NCI-H460 (cell line): ENCODE measurements at places on chromosomes 7 and 10. TPM values are rescaled to one million over a fixed set of nuclear protein-coding genes. Genes with fewer than 3 reads are reported as not detected.

Gene TM9SF3
- total RNA-seq = 84.5 and 118 TPM in 2 replicates

Gene FAM200A
- 12.1 and 14.0 TPM in 2 replicates for total RNA-seq

Gene CFAP43
- total RNA-seq = 0.22 TPM in 1 of 2 replicates, not detected in the other

Gene SFRP4
- 0.09 and 0.27 TPM in 2 replicates for total RNA-seq

Gene STAG3
- 0.05 TPM in 1 of 2 replicates, not detected in the other for total RNA-seq

Gene PON1
- total RNA-seq = not detected in 2 replicates

Gene GDI2
- 250 and 279 TPM in 2 replicates for total RNA-seq

Gene CHN2
- total RNA-seq = 3.3 and 3.6 TPM in 2 replicates

Gene LIPN
- total RNA-seq = not detected in 2 replicates

Gene ACSM6
- total RNA-seq = not detected in 2 replicates

Gene CASD1
- 8.9 and 10.5 TPM in 2 replicates for total RNA-seq

Gene UCMA
- total RNA-seq = not detected in 2 replicates

Gene OR9A2
- total RNA-seq = not detected in 2 replicates

Gene PPP1R3A
- total RNA-seq = not detected in 2 replicates

Gene HMX2
- 1.1 and 1.7 TPM in 2 replicates for total RNA-seq

Gene OR2A7
- not detected in 2 replicates for total RNA-seq

Gene CDK13
- total RNA-seq = 50.3 and 51.5 TPM in 2 replicates

Gene GARIN1A
- total RNA-seq = 0.03 and 0.17 TPM in 2 replicates

Gene SLC26A3
- total RNA-seq = not detected in 2 replicates

Gene FFAR4
- not detected in 2 replicates for total RNA-seq

Gene FGL2
- 0.66 and 1.7 TPM in 2 replicates for total RNA-seq

Gene AEBP1
- not detected in 2 replicates for total RNA-seq

Gene MYOZ1
- total RNA-seq = not detected in 2 replicates

Gene IGFBP1
- 1.8 and 2.4 TPM in 2 replicates for total RNA-seq

Gene STOX1
- 1.6 and 1.8 TPM in 2 replicates for total RNA-seq

Gene AHR
- total RNA-seq = 117 and 122 TPM in 2 replicates

Gene PAPOLB
- total RNA-seq = 0.20 and 0.30 TPM in 2 replicates

Gene SNX13
- 42.7 and 53.3 TPM in 2 replicates for total RNA-seq

Gene SLC26A5
- total RNA-seq = not detected in 2 replicates

Gene PLCE1
- total RNA-seq = 0.23 and 0.32 TPM in 2 replicates

Gene SRRM3
- 2.9 and 3.1 TPM in 2 replicates for total RNA-seq

Gene MSMB
- not detected in 2 replicates for total RNA-seq

Gene SPAM1
- not detected in 2 replicates for total RNA-seq

Gene SEMA3E
- total RNA-seq = 23.3 and 23.9 TPM in 2 replicates

Gene PSMC2
- 190 and 244 TPM in 2 replicates for total RNA-seq

Gene CCDC136
- total RNA-seq = 0.61 and 0.87 TPM in 2 replicates

Gene PTPRZ1
- not detected in 2 replicates for total RNA-seq

Gene CTNNA3
- total RNA-seq = 0.23 and 0.47 TPM in 2 replicates

Gene ZFYVE27
- total RNA-seq = 22.5 and 26.0 TPM in 2 replicates

Gene KLF14
- not detected in 2 replicates for total RNA-seq

Gene CPA2
- 0.59 and 0.75 TPM in 2 replicates for total RNA-seq

Gene PIP
- not detected in 2 replicates for total RNA-seq

Gene KIAA1217
- 3.5 and 4.7 TPM in 2 replicates for total RNA-seq

Gene NUTM2E
- total RNA-seq = not detected in 2 replicates

Gene ITGA8
- not detected in 2 replicates for total RNA-seq

Gene TECPR1
- total RNA-seq = 8.8 and 10.5 TPM in 2 replicates

Gene LIPJ
- total RNA-seq = not detected in 2 replicates

Gene COMMD3
- 35.6 and 41.9 TPM in 2 replicates for total RNA-seq

Gene TSPAN15
- 10.9 and 11.5 TPM in 2 replicates for total RNA-seq

Gene NET1
- 39.5 and 40.4 TPM in 2 replicates for total RNA-seq

Gene MKX
- 0.66 and 1.1 TPM in 2 replicates for total RNA-seq
